Activated T-cell treated with anti-CD3 and anti-CD28 coated beads for 4 hours (primary cell): ENCODE measurements at places on chromosomes 16 and 17.

DNA sequence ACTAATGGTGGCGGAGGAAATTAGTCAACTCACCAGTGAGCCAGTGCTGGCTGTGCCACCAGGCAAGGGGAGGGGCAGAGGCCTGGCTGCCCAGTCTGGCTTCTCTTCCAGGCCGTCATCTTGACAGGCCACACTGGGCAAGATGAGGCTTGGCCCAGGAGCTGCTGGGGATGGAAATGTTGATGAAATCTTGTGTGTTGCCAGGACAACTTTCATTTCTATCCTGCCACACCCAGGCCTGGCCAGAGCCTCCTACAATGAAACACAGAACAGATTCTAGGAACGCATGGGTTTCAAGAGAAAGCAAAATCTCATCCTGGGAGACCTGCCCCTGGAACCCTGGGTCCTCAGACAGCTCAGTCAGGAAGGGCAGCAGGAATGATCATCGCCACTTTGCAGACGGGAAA, 9.3 kb downstream of the HEXIM2 start:
- no peak for DNase-seq

DNA sequence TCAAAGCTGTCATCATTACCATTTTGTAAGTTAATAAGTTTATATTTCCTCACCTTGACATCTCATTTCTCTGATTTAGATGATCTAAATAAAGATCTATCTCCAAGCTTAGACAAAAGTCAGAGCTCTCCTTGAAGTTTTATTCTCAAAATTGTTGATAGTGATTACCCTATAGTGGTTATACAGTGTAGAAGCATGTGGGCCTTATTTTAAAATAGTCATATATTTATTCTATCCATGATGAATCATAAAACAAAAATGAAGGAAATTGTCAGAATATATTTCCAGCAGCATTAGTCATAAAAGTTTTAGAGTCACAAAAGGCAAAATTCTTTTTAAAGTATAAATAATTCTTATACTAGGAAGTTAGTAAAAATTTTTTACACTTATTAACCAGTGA, 49.0 kb downstream of the RHOT1 start:
- DNase-seq, result no peak

DNA sequence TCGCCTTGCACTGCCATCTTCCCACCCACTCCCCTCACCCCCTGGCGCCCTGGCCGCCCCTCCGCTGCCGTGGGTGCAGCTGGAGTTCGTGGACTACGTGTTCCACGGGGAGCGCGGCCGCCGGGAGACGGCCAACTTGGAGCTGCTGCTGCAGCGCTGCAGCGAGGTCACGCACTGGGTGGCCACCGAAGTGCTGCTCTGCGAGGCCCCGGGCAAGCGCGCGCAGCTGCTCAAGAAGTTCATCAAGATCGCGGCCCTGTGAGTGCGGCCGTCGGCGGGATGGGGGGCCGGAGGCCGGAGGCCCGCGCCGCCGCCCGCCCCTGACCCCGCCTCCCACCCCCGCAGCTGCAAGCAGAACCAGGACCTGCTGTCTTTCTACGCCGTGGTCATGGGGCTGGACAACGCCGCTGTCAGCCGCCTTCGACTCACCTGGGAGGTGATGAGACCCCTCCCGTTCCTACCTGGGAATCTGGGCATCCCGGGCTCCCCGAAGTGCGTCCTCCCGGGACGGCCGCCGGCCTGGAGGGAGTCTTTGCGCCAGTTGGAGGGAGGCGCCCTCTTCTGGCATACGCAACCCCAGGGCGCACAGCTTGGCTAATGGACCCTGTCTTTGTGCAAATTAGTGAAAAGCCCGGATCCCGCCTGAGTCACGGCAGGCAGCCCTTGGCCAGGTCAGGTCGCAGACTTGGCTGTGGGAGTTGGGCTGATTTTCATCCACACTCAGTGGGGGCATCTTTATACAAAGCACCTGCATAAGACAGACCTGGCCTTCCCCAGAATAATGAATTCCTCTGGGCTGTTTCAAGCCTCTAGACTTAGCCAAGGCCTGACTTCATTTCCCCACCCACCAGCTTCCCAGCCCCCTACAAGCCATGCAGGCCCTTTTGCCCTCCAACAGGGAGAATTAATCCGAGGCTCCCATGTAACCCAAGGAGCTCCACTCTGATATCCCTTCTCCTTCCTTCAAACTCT, 14.3 kb downstream of the RAPGEFL1 start:
- DNase-seq, result peak; percentile 46

- no peak for DNase-seq
Observed at GRCh38 chr16:17831330-17831729, 360.6 kb upstream of the XYLT1 start.

DNA sequence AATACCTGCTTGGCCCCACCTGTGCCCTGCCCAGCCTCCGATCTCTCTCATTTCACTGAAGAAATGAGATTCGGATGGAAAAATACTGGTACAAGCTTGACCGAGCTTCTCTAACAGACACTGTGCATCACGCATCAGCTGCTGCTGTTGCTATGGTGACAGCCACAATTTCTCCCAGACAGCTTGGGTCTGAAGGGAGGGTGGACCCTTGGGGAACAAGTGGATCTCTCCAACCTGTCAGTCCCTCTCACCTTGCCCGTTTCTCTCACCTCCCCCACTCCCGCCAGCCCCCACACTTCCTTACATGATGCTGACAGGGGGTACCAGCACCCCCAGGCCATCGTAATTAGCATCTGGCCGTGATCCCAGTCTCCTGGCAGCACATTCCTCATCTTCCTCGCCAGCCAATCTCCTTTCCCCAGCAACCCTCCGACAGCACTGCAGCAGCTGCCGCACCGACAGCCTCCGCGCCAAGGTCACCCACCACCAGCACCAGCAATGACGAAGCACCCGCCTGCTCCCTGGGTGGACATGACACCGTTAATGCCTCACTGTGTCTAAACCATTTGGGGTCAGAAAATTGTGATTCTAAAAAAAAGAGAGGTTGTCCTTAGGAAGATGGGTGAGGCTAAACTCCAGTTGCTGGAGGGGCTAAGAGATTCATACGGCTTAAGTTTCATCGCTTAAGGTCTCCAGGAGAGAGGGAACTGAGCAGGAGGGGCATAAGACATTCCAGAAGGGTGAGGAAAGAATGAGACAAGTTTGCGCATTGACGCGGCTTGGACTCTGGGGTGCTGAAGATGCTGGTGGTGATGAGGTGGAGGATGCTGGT, 58.6 kb upstream of the TNRC6A start:
- DNase-seq, result no peak

- DNase-seq, result no peak
Observed at GRCh38 chr16:29816694-29817441, 916 bp downstream of the PAGR1 start.

DNA sequence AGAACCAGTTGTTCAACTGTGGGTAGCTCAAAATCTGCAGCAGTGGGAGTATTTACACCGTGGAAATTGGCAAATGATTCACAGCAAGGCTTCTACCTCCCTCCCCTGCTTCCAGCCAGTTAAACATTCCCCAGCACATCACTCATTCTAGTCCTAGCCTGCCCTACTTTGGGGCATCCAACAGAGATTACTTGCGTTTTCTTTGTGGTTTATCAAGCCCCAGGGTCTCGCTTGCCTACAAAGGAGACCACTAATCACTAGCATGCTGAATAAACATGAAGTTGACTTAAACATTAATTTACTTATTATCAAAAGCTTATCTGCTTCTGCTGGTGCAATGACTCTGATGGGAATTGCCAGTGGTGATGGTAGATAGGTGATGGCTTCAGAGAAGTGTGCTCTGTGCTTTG, 94.5 kb downstream of the MARF1 start:
- no peak for DNase-seq

GRCh38 chr17:34916120-34916519, 45.1 kb downstream of the CCT6B start:
- DNase-seq, result no peak

DNA sequence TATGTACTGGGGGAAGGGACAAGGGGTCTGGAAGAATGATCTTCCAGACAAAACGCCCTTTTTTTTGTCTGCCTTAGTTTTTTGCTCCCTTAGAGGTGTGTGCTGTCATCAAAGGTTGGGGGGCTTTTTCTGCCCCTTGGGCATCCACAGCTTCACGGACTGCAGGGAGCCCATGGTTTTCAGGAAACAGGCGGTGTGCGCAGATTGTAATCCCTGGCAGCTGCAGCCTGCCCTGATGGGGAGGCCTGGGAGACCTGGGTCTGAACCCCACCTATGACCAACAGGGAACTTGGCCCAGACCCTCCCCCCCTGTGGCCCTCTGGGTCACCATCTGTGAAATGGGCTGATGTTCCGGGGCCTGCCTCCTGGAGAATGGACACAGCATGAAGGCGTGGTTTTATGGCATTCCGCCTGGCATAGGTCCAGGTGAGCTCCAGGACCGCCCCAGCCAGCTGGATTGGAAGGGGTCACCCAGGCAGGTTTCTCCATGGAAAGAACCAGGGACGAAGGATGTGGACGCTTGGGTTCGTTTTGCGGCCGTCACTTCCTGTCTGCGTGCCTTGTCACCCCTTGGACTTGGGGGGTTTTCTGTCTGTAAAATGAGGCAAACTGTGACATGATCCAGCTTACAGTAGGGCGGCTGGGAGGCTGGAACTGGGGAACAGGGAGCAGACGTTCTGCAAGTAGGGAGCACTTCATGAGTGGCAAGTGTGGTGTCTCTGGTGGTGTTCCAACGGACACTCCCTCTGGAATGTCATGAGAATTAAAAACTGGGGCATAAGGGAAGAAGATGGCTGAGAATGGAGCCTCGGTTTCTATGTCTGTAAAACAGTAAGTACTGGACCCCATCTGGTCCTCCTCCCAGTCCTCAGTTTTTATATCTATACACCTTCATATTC, 1.5 kb downstream of the CPNE2 start:
- no peak for DNase-seq

DNA sequence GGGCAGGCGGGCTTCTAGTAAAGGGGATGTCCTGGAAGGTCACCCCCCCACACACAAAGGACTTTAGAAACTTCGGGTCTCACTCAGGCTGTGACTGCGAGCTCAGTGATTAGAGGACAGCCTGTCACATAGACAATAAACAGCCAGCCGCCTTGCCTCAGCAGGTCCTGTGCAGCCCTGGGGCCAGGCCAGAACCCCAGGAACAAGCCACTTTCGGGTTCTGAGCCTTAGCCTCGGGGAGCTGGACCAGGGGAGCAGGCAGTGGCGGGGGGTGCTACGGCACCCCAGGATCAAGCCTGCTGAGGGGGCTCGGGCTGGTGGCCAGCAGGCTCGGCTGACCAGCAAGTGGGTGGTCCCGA, 1.1 kb downstream of the GAS7 start:
- no peak for DNase-seq

DNA sequence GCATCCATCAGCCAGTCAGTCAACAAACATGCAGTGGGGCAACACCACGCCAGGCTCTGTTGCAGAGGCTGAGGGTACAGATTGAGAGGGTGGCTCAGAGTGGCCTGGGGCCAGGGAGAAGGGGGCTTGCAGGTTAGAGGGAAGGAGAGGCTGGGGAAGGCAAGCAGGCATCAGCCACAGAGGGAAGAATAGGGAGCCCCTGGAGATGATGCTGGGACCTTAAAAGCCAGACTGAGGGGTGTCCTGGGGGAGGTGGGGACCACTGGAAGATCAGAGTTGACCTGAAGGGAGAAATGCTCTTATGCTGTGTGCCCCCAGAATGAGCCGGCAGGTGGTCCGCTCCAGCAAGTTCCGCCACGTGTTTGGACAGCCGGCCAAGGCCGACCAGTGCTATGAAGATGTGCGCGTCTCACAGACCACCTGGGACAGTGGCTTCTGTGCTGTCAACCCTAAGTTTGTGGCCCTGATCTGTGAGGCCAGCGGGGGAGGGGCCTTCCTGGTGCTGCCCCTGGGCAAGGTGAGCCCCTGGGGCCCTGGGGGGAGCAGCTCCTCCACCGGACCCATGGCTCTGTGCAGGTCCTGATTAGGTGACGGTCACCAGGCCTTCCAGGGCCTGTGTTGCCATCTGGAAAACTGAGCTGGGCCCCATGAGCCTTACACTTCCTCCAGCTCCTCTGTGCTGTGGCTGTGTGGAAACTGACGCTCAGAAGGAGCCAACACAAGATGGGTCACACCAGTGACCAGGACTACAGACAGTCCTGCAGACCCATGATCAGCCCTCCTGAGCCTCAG, 1.7 kb downstream of the CORO1A start:
- peak; percentile 23 for DNase-seq

GRCh38 chr17:37123386-37123785, 174.6 kb downstream of the AATF start:
- DNase-seq, result no peak

DNA sequence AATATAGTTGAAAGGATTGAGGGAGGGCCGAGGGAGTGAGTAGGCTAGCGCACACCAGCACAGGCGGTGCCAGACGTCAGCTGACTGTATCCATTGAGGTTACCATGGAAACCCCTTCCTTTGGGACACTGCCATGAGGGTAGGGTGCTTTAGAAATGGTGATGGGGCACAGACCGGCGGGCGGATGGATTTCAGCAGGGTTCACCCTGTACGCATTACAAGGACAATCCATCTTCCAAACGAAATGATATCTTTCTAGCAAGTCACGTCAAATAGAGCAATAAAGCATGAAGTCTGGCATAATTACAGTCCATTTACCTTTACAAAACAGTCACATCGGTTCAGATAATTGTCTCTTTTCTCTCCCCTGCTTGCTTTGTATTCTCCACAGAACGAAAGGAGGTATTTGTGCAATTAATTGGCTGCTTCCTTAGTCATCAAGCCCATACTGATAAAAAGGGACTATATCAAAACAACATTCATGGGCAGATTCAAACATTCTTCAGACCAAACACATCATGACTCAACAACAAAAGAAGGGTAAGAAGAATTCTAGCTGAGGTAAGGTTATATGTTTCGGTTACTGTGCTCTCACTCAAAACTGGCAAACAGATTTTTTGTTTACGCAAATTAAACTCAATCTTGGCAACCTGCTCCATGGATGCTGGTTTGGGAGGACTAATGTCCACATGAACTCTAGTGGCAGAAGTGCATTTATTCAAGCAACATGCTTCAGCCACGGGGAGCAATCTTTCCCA, 140.6 kb downstream of the CDK5R1 start:
- DNase-seq, result no peak

DNA sequence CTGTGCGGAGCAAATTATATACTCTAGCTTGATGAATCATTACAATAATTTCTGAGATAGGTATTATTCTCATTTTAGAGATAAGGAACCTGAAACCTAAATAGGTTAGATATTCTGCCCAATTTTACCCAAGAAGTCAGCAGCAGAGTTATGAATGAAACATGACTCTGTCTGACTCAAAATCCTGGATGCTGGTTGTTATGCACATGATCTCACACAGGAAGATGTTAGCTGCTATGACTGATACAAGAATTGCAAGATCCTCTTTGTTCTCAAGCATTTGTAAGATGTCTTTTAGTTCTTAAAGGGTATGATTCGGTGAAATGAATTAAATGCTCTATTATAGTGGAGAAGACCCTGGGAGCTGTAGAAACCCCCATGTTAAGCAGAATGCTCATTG, 447.8 kb downstream of the KIF2B start:
- DNase-seq, result no peak
